Stimulated activated CD8-positive, alpha-beta memory T cell treated with anti-CD3 and anti-CD28 coated beads, Interleukin-4, amount 100 ng/mL, for 48 hours (primary cell): ENCODE measurements at places on chromosomes 4 and X.

GRCh38 chr4:181944527-181944926 lies 298.7 kb upstream of the TENM3 start:
- DNase-seq: no peak

GRCh38 chr4:180449395-180449956 lies 1793.7 kb upstream of the TENM3 start:
- DNase-seq: no peak

- DNase-seq: no peak
Measured at GRCh38 chr4:87342872-87343271, 20.2 kb upstream of the HSD17B13 start.

- no peak for DNase-seq
Measured at GRCh38 chr4:125400756-125401155, 86.0 kb downstream of the FAT4 start.

GRCh38 chr4:17797808-17798207 lies 12.7 kb downstream of the DCAF16 start:
- no peak for DNase-seq
